Activated CD8-positive, alpha-beta memory T cell treated with anti-CD3 and anti-CD28 coated beads for 1 hour (primary cell): ENCODE measurements at places on chromosomes 12 and 14.

DNA sequence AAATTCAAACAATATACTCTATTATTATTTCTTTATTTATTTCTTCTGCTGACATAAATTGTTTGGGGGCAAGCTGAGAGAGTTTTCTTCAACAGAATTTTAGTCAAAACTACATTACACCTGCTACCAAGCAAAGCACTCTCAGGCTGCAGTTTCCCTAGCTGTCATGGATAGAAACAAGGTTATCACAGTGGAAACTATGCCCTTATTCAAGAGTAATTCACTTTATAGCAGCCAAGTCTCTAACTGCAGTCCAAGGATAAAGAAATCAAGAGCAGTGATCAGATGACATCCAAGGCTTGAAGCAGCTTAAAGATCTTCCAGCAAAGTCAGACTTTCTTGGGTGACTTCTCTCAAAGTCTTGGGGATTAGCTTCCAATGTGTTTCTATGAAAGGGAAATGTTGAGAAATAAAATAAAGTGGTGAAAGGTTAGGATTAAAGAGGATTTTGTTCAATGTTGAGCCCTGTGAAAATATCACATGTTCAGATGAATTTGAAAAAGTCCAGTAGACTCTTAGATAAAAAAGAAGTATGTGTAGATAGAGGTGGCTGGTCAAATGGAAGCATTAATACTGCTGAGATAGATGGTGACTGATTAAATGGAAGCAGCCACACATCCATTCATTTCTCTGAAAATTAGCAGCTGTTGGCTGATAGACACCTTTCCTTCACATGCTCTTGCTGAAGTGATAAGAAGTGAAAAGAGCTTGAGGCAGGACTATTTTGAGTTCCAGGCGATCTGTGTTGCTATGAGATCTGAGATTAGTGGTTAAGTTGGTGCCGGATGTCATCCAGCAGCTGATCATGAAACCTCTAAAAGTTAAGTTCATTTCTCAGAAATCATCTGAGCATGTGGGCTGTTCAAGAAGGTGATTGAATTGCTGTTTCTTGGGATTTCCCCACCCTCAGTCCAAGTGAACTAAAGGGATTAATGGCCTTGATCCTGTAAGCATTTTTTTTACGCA, 257.8 kb upstream of the BTG1 start:
- DNase-seq = no peak

DNA sequence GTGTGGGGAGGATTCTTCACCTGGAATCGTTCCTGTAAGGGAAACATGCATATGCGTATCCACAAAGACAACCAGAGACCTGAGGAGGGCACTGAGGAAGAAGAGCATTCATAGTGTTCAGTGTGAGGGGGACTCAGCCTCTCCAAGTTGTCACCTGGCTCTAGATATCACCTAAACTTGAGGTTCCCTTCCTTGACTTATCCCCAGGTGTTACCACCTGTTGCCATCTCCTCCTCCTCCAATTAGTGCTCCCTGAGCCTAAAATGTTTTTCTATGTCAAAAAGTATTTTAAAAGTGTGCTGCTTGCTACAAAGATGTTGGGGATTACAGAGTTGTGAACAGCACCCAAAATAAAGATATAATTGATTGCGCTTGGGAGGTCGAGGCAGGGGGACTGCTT, 41.0 kb downstream of the FMNL3 start:
- no peak for DNase-seq

GRCh38 chr12:88207921-88208620, 66.0 kb downstream of the TMTC3 start:
- no peak for DNase-seq

DNA sequence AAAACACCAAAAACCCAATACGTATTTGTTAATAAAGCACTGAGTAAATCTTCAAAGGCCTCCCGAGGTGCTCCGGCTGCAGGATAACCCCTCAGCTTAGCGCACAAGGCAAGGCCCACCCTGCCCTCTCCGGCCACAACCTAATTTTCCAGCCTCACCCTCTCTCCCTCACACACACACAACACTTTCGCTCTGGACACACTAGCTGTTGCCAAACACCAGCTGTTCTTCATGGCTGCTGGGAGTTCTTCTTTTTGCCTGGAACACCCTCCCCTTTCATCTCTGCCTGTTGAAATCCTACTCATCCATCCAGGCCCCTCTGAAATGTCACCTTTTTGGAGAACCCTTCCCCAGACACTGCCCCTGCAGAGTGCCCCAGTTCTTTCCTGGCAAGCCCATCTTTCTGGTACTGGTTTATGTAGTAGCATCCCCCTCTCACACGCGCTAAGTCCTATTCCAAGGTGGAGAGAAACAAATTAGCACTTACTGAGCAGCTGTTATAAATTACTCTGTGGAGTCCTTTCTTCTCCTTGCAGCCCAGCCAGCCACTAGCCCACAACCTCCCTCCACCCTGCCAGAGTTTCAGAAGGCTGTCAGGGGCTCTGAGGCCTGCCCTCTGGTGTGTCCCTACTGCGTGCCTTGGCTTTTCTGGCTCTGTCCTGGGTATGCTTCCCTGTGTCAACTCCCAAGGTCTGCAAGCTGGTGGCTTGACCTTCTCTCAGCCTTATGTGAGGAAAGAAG, 805 bp upstream of the CRACR2A start:
- no peak for DNase-seq

GRCh38 chr14:45128963-45129629, 5.2 kb downstream of the FKBP3 start:
- DNase-seq = no peak

GRCh38 chr12:22415342-22416309, 81.1 kb upstream of the ST8SIA1 start:
- DNase-seq = no peak

DNA sequence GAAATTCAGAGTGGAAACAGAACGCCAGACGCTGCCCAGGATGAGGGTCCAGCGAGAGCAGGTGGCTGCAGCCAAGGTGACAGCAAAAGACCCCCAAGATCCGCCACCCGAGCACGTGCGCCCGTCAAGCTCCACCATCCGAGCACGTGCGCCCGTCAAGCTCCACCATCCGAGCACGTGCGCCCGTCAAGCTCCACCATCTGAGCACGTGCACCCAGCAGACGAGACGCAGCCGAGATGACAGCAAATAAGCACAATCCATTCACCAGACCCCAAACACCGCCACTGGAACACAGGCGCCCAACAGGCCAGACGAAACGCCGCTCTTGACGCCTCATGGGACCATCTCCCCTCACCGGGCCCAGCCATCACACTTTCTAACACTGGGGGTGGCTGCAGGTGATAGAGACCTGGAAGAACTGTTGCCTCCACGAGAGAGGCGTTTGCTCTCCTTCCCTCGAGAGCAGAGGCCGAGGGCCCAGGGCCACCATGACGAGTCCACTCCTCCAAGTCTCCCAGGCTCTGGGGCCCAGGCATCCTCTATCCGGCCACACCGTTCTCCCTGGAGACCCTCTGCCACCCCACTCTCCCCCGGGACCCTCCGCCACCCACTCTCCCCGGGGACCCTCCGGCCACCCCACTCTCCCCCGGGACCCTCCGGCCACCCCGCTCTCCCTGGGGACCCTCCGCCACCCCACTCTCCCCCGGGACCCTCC, 62.1 kb upstream of the GALNT9 start:
- no peak for DNase-seq

DNA sequence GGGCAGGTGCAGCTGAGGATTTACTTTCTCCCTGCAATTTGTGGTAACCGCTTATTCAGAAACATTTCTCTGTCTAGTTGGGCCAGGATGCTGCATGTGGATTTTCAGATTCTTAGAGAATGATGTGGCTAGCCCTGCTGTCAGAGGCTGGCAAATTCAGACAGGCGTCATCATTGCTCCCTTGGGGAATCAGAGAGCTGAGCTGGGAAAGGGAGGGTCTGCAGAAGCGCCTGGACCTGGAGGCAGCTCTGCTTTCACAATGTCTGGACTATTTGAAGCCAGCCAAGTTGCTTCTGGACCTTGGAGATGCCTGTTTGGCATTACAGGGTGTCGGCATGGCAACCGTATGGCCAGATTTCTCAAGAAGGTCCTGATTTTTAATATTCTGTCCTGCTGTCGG, 3.4 kb downstream of the GALNT16 start:
- no peak for DNase-seq

- DNase-seq = no peak
Observed at GRCh38 chr14:70514168-70515069, 20.4 kb downstream of the ADAM20 start.

DNA sequence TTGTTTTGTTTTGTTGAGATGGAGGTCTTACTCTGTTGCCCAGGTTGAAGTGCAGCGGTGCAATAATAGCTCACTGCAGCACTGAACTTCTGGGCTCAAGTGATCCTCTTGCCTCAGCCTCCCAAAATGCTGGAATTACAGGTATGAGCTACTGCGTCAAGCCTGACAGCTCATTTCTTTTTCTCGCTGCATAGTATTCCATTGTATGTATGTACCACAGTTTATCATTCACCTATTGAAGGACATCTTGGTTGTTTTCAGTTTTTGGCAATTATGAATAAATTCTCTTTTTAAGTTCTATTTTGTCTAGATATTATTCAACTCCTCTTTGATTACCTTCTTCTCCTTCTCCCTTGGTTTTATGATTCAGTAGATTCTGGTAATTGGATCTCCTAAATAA, 13.5 kb downstream of the HSD17B6 start:
- DNase-seq = no peak

GRCh38 chr12:122862110-122862634, 26.9 kb downstream of the HIP1R start:
- DNase-seq = no peak

DNA sequence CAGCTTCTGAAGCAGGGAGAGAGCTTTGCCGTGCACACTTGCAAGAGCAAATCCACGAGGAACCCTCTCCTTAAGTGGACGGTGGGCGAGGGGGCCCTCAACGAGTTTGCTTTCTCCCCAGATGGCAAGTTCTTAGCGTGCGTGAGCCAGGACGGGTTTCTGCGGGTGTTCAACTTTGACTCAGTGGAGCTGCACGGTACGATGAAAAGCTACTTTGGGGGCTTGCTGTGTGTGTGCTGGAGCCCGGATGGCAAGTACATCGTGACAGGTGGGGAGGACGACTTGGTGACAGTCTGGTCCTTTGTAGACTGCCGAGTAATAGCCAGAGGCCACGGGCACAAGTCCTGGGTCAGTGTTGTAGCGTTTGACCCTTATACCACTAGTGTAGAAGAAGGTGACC, 69.0 kb downstream of the WDR20 start:
- DNase-seq = no peak

- no peak for DNase-seq
Observed at GRCh38 chr12:53770281-53770680, 18.5 kb upstream of the CISTR start.
